NCI-H1105 (cell line): ENCODE measurements at places on chromosomes 12 and 14.
A peak's percentile ranks its signal among the peaks of the same experiment; 100 is the strongest.

DNA sequence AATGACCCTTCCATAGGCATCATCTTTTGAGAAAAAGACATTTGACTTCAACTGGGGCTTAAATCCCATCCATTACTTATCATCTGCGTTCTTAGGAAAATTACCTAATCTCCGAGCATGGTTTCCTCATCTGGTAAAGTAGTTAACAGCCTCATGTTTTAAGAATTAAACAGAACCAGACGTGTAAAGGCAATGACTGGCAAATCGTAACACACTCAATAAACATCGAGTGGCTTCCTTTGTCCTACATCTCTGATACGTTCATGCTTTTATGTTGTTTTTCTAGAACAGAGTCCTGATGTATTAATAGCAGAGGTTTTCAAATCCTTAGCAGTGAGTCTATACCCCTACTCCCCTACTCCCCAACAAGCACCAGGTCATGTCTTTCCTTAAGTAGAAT, 189.7 kb upstream of the RGS6 start:
- DNase-seq, result no peak

- peak; percentile 13 for DNase-seq
Measured at GRCh38 chr14:65502676-65503124, 90.2 kb downstream of the FUT8 start.

- DNase-seq, result no peak
Measured at GRCh38 chr12:123062681-123063486, 82.4 kb downstream of the ARL6IP4 start.

GRCh38 chr12:25894759-25895158, 63.7 kb upstream of the RASSF8 start:
- no peak for DNase-seq

DNA sequence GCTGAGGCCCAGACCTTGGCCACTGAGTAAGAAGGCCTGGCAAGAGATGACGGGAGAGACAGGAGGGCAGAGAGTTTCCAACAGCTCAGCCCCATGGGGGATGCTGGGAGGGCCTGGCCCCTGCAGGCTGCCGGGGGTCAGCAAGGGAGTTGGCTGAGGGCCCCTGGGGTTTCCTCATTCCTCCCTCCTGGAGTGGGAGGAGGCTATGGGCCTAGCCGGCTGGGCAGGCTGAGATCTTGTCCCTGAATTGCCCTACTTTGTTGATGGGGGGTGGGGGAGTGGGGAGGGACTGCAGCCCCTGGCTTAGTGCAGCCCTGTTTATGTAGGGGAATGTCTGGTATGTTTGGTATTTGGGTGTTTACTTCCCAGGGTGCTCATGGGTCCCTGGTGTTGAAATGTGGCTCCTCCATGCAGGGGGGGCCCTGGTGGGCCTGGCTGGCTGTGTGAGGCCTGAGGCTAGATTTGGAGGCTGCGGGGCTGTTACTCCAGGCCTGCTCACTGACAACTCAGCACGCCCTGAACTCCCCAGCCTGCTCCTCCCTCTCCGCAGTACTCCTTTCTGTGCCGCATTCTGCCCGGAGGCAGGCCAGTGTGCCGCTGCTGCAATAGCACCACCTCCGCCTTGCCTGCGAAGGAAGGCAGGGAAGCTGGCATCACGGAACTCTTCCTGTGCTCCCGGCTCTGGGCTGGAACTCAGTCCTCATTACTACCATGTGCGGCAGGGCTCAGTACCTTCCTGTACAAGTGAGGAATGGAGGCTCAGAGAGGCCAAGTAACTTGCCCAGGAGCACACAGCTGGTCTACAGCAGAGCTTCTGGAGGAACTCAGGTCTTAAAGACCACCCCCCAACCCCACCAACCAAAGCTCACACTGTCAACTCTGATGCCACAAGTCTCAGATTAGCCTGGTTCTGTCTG, 25.3 kb downstream of the JDP2 start:
- no peak for DNase-seq

GRCh38 chr12:111063295-111064026, 143.1 kb upstream of the MYL2 start:
- DNase-seq, result no peak

DNA sequence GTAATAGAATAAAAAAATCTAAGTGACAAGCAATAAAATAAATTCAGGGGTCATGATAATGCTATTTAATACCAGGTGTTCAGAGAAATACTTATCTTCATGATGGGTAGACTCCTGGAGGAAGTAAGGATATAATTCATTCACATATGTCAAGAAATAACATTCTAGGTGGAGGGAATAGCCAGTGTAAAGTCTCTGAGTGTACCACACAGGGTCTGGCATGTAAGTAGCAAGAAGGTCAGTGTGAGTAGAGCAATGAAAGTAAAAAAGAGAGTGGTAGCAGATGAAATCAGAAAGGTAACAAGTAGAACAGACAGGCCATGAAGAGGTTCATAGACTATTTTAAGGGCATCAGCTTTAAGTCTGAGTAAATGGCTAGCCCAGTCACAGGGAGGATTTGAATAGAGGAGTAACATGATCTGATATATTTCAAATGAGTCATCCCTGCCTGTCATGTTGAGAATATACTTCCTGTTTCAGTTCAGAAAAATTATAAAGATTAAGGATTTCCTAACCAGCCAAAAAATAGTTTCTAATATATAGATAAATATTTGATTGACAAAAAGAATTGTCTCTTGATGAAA, 519.9 kb downstream of the C12orf50 start:
- no peak for DNase-seq

DNA sequence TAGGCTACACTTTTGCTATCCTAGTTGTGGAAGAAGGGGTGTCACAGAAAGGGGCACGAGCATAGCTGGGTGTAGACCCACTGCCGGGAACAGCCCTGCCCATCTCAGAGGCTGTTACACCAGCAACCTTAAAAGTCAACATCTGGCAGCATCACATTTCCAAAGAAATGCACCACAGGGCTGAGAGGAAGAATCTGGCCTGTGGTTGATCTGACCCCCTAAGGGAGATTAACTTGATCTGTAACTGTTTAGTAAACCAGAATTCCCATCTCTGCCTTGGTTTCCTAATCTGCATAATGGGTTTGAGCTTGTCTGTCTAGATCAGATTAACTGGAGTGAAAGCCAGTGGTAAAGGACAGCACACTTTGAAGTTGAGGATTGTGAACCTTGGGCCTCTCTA, 1.3 kb downstream of the LRP1-AS start:
- DNase-seq, result no peak

DNA sequence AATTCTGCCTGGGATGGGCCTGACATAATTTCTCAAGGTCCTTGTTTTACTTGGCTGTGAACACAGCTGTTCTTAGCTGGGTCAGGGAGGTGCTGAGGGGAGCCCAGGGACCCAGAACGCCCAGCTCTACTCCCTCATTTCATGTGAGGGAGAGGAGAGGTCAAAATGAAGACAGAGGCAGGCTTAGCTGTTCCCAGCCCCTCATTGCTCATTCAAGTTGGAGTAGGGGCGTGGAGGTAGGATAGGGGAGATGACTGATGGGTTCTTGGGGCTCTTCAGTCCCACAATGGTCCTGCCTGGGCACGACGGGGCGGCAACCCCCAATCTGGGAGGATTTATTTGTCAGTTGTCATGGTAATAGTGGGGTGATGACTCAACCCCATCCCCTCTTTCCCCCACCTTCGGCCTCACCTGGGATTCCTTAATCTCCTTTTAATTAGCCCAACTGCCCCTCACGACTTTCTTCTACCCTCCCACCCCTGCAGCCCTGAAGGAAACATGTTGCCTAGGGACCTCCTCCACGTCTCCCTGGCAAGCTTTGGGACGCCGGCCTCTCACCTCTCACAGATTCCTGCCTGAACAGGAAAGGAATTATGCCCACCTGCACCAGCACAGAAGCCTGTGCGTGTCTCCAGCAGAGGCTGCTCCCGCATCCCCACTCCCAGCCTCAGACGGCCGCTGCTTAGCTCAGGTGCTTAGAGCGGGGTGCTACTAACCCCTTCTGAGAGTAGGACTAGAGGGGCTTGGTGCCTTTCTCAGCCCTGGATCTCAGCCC, 10.2 kb downstream of the SPRYD3 start:
- no peak for DNase-seq

DNA sequence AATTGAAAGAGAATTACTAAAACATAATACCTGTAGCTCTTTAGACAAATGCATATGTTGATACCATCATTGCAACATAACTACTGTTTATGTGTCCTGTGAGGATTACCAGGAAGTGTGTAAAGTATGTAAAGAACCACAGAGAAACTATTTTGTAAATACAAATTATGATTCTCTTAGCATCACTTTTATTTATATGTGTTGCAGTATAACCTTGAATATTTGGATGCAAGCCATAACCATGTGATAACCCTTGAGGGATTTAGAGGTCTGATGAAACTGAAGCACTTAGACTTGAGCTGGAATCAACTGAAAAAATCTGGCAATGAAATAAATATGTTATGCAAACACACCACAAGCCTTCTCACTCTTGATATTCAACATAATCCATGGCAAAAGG, 77.5 kb downstream of the LRRC9 start:
- DNase-seq, result peak; percentile 21

DNA sequence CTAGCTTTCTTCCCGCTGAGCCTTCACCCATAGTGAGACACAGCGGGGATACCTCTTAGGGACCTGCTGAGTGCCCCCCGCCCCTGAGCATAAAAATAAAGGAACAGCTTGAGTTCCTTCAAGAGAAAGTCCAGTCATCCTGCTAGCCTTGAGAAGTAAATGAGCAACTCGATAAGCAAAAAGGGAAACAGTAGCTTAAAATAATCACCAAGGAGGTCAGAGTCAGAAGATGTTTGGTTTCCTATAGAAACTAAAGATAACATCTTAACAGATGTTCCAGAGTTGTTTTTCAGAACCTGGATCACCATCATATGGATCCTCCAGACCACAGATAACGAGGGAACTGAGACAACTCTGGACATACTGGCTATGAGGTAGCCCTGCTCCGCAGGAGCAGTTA, 94.0 kb downstream of the BCAT1 start:
- no peak for DNase-seq

GRCh38 chr14:99241325-99242010, 30.5 kb downstream of the BCL11B start:
- DNase-seq, result no peak

- DNase-seq, result no peak
Measured at GRCh38 chr12:126936181-126936851, 1330.7 kb upstream of the TMEM132C start.

- no peak for DNase-seq
Measured at GRCh38 chr14:34075042-34075744, 124.3 kb upstream of the EGLN3 start.

DNA sequence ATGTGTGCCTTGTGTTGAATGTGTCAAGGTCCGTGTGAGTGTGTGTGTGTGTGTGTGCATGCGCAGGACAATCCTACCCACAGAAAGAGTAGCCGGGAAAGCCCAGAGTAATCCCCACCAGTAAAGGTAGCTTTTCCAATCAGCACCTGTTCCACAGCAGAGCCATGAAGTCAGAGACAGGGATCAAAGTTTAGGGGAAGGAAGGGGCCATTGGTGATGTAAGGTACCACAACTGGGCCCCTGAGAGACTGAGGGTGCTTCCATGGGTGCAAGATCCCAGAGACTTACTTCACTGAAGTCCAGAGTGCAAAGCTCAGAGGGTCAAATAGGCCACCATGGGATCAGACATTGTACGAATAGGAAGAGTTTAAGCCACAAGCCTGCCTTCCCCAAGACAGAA, 20.5 kb downstream of the OR10P1 start:
- DNase-seq, result no peak

DNA sequence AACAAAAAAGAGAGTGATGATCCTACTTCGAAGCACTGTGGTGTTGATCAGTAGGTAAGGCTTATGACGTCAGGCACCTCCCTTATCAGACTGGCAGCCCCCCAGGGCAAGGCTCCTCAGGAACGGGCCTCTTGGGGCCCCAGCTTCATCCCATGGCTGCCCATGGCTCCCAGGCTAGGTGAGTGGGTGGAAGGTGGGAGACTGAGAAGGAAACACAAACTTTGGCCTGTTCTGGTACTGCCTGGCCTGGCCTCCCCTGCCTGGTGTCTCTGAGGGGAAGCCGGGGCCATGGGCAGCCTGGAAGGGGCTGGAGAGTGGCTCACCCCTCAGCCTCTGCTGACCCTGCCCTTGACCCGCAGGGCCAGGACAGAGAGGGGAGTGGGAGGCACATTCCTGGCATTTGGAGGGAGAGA, 38.9 kb downstream of the KRT80 start:
- no peak for DNase-seq

DNA sequence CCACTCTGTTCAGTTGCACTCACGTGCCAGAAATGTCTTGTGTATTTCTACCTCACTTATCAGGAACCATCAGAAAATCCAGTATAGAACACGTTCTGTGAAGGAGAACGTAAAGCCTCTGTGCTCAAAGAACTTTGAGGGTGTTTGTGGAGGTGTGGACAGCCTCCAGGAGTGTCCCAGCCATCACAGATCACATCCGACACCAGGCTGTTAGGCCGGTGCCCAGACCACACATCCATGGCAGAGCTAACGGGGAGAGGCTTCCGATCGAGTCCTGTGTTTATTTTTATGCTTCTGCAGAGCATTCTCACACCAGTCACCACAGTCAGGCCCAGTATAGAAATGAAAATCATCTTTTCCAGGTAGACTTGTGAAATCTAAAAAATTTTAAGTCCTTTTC, 53.6 kb downstream of the TPCN1 start:
- DNase-seq, result no peak

DNA sequence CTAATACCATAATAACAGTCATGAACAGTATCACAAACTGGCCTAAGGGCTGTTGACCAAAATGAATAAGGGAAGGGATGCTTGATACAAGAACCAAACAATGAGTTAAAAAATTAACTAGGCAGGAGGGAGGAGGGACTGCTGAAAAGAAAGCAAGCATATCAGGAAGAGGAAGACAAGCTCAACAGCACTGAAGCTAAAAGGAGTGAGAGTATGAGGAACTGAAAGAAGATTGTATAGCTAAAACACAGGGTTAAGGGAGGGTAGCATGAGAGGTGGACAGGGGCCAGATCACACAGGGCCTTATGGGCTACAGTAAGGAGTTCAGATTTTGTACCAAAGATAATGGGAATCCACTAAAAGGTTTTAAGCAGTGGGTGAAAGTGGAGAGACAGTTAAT, 34.1 kb downstream of the ITGA7 start:
- DNase-seq, result no peak

DNA sequence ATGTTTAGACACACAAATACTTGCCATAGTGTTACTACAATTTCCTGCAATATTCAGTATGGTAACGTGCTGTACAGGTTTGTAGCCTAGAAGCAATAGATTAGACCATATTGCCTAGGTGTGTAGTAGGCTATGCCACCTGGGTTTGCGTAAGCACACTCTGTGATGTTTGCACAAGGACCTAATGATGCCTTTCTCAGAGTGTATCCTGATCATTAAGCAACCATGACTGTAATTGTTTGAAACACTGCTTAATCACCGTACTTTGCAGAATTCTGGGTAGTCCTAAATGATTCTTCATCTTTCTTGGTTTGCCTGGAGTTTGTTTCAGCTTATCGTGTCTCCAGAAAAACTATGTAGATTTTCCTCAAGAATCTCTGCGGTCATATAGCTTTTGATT, 11.2 kb upstream of the TCP11L2 start:
- peak; percentile 15 for DNase-seq

DNA sequence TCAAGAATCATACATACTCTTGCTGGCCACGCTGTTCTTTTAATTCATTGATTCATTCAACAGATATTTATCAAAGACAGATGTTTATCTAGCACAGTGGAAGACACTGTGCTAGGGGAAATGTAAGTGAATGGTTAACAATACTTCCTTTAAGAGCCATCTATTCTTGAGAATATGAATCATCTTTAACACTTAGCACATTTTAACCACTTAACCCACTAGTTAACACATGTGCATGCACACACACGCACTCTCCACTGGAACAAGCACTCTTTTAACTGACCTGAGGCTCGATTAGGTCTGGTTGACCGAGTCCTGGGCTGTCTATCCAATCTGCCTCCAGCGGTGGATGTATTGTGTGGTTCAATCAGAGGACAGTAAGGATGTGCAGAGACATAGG, 34.6 kb downstream of the LMNTD1 start:
- DNase-seq, result no peak
